ENCODE measurements at places on chromosomes 3 and 15.

GRCh38 chr3:194340757-194341400 is 10.2 kb downstream of the CPN2 start:
- DNase-seq, result no peak

DNA sequence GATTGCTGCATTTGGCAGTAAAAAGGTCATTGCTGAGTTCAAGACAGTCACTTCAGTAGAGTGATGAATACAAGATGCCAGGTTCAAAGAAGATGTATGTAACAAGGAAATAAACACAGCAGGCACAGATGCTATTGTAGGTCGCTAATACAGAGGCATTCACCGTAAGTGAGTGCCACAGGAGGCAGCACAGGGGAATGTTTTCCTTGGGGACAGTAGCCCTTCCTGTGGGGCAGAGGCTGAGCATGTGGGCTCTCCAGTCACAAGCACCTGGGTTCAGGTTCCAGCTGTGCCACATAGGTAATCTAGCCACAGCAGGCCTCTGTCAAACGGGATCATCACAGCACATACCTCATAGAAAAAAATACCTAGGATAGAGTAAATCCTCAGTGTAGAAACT is 86.3 kb downstream of the RSL24D1 start:
- DNase-seq, result peak; percentile 42

GRCh38 chr3:115325539-115325938 is 178.5 kb upstream of the ZBTB20 start:
- DNase-seq, result peak; percentile 18

- DNase-seq, result no peak
Observed at GRCh38 chr3:63900459-63900858, 11.7 kb downstream of the SCAANT1 start.

GRCh38 chr3:11224010-11224409 is 48.2 kb upstream of the ATG7 start:
- DNase-seq, result no peak

DNA sequence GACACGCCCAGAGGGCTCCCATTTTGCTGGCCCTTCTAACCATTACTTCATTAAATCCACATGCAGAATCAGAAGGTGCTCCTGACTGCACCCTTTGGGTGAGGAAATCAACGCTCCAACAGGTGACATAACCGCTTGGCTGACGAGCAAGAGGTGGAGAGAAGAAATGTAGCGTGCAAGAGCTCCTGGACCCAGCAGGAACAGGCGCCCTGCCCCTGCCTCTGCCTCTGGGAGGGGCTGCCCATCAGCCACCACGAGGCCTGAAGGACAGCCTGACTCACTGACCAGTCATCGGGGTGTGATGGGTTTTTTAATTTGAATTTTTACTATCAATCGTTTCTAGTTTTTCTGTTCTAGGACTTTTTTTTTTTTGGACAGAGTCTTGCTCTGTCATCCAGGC is 218.2 kb downstream of the ADAMTS17 start:
- no peak for DNase-seq

- DNase-seq, result peak; percentile 44
Observed at GRCh38 chr3:141360888-141361598, 7.3 kb upstream of the ZBTB38 start.

DNA sequence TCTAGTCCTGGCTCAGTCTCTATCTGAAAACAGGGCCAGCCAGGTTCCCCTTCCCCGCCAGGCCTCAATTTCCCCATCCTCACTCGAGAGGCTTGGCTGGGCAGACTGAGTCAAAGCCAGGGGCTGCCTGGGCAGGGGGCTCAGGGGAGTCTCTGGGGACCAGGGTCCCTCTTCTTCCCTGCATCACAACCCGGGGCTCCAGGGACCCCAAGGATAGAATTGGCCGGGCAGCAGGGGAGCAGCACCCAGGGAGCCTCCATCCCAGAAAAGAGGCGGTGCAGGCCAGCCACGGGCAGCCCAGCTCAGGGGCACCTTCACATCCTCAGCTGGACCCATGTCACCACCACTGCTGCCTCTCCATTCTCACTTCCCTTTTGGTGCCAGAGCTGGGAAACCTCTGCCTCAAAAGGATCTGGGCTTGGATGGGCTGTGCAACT is 13.3 kb upstream of the PLXND1 start:
- no peak for DNase-seq

GRCh38 chr3:187997490-187997889 is 156.5 kb upstream of the LPP start:
- DNase-seq, result no peak

DNA sequence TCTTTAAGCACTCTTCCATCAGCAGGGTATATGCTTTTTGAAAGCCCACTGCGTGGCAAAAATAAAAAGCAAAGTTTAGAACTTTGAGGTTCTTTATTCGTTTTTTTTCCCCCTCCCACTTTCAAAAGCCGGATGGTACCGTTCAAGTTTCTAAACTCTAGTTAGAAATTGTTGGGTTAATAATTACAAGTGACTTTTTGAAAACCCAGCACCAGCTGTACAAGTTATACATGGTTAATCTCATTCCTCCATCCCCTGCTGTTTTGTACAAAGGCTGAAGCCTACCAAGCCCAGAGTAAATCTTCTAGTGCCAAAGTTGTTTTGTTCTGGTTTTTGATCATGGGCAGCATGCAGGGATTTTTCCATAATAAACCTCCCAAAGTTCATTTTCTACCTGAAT is 48.6 kb downstream of the WDR72 start:
- DNase-seq, result peak; percentile 61

GRCh38 chr3:51280176-51280575 is 104.9 kb upstream of the MANF start:
- no peak for DNase-seq

DNA sequence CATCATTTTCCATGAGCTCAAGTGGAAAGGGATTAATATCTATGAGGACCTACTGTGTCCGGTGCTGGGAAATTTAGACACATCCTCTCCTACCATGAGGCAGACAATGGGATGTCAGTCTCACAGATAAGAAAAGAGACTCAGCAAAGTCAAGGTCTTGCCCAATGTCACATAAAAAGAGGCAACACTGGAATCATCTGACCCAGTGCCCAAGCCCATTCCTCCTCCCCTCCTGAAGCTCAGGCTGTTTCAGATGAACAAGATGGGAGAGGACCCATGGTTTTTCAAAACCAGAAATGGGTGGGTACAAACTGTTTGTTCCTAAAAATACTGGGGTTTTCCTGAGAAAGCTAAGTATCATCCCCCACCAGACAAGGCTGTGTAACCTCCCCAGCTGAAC is 22.2 kb downstream of the POC1A start:
- DNase-seq, result no peak

- DNase-seq, result no peak
Observed at GRCh38 chr15:99436542-99437314, 129.1 kb upstream of the MEF2A start.

DNA sequence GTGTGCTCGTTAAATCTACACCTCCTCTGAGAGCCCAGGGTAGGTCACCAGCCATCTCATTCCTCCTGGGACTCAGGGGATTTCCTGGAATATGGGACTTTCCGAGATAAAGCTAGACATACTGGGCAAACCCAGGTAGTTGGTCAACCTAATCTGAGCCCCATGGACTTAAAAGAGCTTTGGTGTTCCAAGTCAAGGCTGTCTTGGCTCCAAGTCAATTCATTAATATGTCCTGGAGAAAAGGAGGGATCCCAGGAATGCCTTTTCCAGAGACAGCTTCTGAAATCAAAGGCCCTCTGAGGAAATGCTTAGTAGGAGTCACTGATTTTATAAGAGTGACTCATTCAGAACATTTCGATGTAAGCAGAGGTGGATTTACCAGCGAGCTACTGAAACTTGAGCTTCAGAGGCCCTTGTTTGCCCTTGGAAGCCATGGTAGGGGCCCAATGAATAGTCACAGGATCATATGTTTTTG is 137.3 kb upstream of the UBE2E1 start:
- no peak for DNase-seq

GRCh38 chr3:183879243-183879642 is 5.4 kb downstream of the PARL start:
- no peak for DNase-seq

- no peak for DNase-seq
Observed at GRCh38 chr3:100760377-100760776, 51.1 kb downstream of the TFG start.

DNA sequence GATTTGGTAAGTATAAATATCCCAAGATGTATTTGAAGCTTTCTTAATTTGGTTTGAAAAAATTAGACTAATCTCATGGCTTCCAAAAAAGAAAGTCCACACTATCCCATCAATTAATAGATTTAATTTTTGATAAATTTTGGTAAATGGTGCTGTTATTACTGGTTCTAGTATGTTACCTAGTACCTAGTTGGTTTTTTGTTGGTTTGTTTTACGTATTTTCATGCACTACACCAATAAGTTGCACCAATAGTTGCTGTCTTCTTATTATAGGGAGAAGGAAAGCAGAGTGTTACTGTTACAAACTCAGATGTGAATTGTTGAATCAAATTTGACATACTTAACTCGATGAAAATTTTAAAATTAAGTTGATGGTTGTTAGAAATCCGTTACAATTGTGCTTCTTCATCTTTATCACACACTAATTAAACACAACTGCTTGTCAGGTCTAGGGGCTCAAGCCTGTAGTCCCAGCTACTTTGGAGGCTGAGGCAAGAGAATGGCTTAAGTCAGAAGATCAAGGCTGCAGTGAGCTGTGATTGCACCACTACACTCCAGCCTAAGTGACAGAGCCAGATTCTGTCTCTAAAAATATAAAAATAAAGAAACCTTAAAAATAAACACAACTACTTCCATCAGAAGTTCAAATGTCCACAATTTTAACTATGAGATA is 23.1 kb upstream of the MBNL1 start:
- DNase-seq, result no peak

DNA sequence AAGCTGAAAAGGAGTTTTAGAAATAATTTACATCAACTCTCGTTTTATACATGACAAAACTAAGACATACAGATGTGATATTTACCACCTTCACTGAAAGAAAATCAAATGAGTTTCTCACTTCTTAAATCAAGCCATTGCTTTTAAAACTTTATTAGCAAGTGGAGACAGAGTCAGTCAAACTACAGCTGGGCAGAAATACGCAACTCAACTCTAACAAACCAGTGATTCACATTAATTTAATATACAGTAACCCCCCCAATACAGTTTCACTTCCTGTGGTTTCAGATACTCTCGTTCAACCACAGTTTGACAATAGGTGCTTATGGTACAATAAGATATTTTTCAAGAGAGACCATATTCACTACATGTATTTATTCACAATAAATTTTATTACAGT is 477.1 kb downstream of the MAGI1 start:
- no peak for DNase-seq

- no peak for DNase-seq
Observed at GRCh38 chr3:157465741-157466140, 29.1 kb downstream of the PTX3 start.

GRCh38 chr3:33122991-33123390 is 9.2 kb downstream of the CRTAP start:
- DNase-seq, result no peak

DNA sequence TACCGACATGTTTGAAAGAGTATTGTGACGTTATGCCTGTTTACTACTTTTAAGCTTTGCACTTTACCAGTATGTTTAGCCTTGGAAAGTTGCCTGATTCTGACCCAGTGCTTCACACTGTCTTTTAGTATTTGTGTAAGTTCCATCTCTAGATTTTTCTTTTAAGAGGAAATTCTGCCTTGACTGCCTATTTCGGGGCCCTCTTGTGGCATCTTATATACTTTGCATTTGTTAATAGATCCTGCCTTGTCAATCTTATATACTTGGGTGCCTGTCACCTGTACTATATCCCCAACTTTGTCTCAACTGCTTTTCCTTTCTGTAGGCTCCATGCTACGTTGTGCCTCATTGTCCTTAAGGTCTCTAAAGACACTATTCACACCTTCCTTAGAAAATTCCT is 244.6 kb downstream of the STXBP5L start:
- no peak for DNase-seq

- no peak for DNase-seq
Observed at GRCh38 chr3:108241721-108242120, 19.5 kb upstream of the IFT57 start.

GRCh38 chr3:43481375-43481774 is 140.4 kb downstream of the ANO10 start:
- no peak for DNase-seq

DNA sequence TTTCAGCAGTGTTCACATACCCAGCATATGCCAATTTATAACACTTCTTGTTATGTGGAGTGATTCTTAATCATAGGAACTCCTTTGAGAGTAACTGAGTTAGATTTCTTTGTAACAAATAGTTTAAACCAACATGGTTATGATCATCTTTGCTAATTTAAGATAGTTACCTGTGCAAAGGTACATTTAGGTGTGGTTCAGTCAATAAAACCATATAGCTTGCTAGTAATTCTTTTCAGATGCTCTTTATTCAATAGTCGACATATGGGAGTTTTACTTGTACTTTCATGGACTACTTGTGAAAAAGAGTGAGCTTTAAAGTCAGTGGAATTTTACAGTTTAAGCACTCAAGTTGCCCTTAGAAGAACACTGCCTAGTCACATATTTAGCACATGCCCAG is 5.2 kb downstream of the DNAJC13 start:
- DNase-seq, result no peak

- no peak for DNase-seq
Observed at GRCh38 chr15:31352911-31353811, 26.5 kb downstream of the KLF13 start.

- no peak for DNase-seq
Observed at GRCh38 chr3:39850716-39851032, 41.3 kb downstream of the MYRIP start.

- no peak for DNase-seq
Observed at GRCh38 chr3:43183456-43183855, 77.6 kb upstream of the POMGNT2 start.

DNA sequence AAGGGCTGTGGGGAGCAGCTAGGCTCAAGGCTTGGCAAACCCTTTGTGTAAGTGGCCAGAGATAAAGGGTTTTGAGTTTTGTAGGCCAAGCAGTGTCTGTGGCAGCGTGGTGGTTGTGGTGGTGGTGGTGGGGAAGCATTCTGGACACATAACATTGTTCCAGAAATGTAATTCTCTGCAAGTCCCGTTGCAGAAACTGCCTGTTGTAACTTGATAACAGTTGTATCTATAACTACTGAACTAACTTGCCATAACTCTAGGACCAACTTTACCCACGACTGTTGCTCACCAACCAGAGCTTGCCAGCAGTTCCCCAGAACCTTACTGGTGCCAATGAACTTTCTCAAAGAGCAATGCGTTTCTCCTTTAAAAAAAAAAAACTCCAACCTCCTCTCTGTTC is 18.1 kb upstream of the TMEM40 start:
- DNase-seq, result no peak

DNA sequence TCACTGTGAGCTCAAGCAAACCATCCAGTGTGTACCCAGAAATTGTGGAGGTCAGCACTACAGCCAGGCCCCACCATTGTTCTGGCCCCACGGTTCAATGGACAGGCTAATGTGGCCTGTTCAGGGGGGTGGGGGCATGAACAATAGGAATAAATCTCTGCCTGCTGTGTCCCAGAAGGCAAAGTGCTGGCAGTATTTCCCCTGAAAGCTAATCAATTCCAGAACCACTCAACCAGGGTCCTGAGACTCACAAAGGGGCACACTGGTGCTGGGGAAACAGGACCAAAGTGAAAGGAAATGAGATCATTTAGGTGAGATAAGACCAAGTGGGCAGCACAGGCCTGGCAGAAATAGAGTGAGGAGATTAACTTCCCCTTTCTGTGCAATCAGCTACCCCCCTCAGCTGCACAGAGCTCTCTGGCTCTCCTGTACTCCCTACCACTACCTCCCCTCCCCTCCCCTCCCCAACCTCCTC is 11.5 kb downstream of the CRYGS start:
- DNase-seq, result peak; percentile 68
